ENCODE measurements at places on chromosomes 2 and 18. TPM values are rescaled to one million over a fixed set of nuclear protein-coding genes. Genes with fewer than 3 reads are reported as not detected.

UGT1A10 gene
- polyA plus RNA-seq = not detected

SPHKAP gene
- 1.5 TPM for polyA plus RNA-seq

NEURL3 gene
- 0.35 TPM for polyA plus RNA-seq

FAM124B gene
- 23.7 TPM for polyA plus RNA-seq

UXS1 gene
- polyA plus RNA-seq = 90.9 TPM

SLC4A5 gene
- 8.1 TPM for polyA plus RNA-seq

TEX44 gene
- polyA plus RNA-seq = not detected

MTIF2 gene
- polyA plus RNA-seq = 31.8 TPM

PRSS56 gene
- not detected for polyA plus RNA-seq

BZW1 gene
- polyA plus RNA-seq = 255 TPM

LAMA3 gene
- 123 TPM for polyA plus RNA-seq

GPR35 gene
- polyA plus RNA-seq = 1.7 TPM

GKN1 gene
- polyA plus RNA-seq = not detected

All from left lung (tissue), 14 donors.